ENCODE measurements at places on chromosomes 5 and 9.
A peak's percentile ranks its signal among the peaks of the same experiment; 100 is the strongest.

DNA sequence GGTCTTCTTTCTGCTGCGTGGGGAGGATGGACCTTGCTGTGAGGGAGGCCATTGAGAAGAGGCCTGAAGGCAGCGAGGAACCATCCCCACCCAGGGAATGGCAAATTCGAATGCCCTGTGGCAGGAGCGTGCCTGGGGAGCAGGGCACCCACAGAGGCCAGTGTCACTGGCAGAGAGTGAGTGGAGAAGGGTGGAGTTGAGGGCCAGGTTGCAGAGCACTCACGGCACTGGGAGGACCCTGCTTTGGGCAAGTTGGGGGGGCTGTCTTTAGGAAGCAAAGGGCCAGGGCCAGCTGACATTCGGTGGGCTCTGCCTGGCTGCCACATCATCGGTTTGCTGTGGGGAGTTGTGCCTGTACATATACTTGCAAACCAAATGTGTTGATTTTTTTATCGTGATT lies 47.2 kb downstream of the SYK start:
- no peak for DNase-seq

DNA sequence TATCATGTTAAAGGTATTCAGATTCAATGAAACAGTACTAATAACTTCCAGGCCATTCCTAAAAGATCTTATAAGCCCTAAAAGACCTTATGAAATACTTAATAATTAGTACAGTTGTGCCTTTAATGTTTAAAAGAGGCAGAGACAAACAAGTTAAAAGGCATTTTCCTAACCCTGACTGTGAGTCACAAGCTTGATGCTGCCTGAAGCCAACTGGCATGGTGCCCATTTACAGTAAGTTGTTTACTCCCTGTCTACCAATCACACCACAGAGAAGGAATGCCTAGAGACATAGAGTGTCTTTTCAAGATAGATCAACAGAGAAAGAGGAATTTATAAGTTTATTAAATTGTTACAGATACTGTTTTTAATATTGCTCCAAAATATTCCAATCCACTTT lies 47.8 kb downstream of the NR3C1 start:
- peak; percentile 82 for DNase-seq

GRCh38 chr5:131277875-131278740 lies 14.3 kb downstream of the CDC42SE2 start:
- DNase-seq, result peak; percentile 58

- DNase-seq, result no peak
Observed at GRCh38 chr5:110377361-110377760, 349.1 kb downstream of the TMEM232 start.

DNA sequence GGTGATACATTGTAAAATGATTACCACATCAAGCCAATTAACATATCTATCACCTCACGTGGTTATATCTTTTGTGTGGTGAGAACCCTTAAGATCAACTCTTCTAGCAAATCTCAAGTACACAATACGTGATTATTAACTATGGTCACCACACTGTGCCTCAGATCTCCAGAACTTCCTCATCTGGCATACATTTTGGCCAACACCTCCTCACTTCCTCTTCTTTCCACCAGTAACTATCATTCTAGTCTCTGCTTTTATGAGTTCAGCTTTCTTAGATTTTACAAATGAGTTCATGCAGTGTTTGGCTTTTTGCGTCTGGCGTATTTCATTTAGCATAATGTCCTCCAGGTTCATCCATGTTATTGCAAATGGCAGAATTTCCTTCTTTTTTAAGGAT lies 35.8 kb downstream of the PRKACG start:
- no peak for DNase-seq

DNA sequence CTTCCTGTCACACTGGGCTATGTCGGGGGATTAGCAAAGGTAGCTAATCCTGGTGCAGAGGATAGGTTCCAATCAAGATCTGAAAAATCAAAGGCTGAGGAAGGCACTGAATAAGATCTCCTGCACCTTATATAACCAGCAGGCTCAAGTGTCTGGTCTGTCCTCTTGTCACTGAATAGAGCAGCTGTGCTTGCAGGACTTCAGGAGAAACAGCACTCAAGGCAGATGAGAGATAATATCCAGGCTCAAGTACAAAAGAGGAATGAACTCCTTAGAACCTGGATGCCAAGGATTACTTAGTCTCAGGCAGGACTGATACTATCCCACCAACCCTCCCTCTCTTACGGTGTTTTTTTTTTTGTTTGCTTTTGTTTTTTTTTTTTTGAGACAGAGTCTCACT lies 108.8 kb upstream of the LRRTM2 start:
- DNase-seq, result no peak
